Stimulated activated CD4-positive, alpha-beta T cell treated with anti-CD3 and anti-CD28 coated beads, Interleukin-4, amount 100 ng/mL, for 4 hours (primary cell): ENCODE measurements at places on chromosomes 4 and X.

DNA sequence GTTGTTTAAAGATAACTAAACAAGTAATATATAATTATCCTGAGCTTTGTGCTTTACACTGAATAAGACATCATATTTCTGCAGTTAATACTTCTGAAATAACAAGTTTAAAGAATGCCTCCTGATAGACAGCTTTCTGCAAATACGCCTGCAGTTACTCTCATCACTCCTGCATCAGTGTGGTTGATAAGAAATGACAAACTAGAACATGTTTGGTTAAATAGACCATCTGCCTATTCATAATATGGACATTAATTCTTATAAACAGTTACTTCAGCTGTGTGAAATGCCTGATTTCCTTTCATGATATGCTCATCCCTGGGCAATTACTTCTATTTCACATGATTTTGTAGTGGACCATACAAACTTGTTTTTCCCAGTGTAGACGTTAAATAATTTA lies 7.0 kb upstream of the TENM3 start:
- no peak for DNase-seq

- no peak for DNase-seq
Measured at GRCh38 chrX:18620349-18620748, 51.6 kb downstream of the RS1 start.

DNA sequence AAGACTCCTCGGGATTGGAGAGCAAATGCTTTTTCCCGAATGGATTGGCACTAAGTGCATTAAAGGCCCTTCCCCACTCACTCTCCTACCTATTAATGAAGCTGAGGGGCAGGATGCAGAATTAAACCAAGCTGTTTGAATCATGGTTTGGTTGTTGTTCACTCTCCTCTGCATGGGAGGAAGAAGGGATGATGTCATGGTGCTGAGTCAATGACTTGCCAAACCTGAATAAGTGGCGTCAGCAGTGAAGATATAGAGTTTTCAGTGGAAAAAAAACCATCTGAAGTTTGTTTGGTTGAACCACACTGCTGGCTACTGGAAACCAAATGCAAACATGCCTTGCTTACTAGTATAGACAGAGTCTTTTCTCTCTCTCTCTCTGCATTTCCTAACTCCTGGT lies 19.8 kb upstream of the ZXDA start:
- DNase-seq: no peak

DNA sequence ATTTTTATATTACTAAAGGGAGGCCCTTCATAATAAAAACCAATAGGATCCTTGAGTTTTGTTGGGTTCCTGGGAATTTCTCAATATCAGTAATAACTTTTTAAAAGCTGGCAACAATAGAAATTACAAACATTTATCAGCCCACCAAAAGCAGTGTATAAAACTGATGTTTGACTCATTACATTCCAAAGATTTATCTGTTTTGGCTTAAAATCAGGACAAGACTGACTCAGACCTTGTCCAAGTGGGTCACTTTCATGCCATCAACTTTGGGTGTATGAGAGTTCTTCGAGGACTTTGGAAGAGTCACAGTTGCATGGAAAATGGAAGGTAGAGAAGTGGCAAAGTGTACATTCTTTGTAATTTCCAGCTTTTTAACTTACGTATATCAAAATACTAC lies 102.8 kb downstream of the FRMPD4 start:
- DNase-seq: no peak

- DNase-seq: no peak
Measured at GRCh38 chr4:47750788-47751187, 87.1 kb downstream of the CORIN start.

DNA sequence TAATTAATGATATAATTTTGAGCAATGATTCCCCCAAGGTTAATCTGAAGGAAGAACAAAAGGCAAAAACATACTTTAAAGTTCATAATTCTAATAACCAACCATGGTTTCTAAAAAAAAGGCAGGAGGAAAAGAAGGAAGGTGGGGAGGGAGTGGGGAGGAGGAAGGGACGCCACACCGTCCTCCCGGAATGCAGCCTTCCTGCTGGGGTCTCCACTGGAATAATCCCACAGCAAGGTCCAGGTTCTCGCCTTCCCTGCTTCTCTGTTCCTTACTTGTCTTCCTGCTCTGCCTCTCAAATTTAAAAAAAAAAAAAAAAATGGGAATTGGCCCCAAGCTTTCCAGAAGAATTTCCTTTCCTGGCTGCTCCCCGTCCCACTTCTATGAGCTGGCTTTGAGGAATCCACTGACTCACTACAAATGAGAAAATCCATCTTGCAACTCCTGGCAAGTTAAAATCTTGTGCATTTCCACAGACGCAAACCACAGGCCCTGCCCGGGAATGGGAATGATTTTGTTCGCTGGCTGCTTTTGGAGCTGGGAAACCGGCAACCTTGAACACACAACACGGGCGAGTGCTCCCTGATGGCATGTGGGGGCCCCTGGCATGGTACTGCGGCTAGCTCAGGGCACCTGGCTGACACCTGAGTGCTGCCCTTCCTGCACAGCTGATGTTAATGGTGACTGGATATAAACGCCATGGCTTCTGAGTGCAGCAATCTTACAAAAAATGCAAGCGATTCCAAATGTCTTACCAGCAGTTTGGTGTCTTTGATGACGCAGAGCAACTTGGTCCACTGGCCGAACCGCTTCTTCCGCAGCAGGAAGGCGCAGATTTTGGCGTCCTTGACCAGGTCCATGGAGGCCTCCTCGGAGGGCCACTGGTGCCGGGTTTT lies 97.0 kb downstream of the AFAP1 start:
- no peak for DNase-seq

GRCh38 chr4:132114885-132115284 lies 1034.2 kb upstream of the PCDH10 start:
- DNase-seq: no peak

- no peak for DNase-seq
Measured at GRCh38 chr4:113604955-113605354, 156.6 kb downstream of the CAMK2D start.
